GM03348 (cell line): ENCODE measurements at places on chromosomes 3 and 15.

DNA sequence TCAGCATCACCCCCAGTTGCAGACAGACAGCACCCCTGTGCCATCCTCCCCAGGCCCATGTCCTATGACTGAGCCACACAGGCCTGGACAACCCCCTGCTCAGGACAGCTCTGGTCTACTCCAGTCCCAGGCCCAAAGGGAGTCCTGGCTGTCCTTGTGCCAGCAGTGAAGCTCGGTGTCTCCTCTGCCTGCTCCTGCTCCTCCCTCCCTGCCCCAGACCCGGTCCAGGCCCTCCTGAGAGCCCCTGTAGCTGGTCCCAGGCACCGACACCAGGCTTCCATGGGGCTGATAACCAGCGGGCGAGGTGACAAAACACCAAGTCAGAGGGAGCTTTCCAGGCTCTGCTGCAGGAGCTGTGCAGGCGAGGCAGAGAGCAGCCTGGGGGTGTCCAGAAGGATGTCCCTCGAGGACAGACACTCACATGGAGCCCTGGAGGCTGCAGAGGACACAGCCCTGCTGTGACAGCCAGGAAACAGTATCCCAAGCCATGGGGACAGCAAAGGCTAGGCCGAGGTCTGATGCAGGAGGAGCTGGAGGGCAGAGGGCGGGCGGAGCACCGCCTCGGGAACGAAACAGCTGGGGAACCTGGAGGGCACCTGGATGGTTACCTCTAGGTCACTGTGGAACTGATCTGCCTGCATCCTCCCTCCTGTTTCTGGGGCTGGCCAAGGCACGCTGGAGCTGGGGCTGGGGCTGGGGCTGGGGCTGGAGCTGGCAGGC is 103.8 kb upstream of the PRR20G start:
- DNase-seq, result no peak

DNA sequence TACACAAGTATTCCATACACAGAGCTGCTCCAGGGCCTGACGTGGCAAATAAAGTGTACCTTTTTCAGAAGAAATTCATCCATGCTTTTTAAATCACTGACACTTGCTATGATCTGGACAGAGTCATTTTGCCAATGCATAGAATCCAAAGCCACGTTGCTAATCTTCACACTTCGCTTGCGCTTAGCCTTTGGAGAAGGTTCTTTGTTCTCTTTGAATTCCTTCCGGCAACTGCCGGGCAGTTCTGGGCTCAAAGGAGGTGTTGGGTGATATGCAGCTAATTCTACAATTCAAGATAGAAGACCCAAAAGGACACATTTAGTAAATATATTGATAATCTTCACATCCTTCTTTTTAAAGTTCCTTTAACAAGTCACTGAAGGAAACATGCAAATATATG is 69.9 kb downstream of the NR2E3 start:
- no peak for DNase-seq

GRCh38 chr3:67804089-67804488 is 149.7 kb upstream of the SUCLG2 start:
- DNase-seq, result no peak

DNA sequence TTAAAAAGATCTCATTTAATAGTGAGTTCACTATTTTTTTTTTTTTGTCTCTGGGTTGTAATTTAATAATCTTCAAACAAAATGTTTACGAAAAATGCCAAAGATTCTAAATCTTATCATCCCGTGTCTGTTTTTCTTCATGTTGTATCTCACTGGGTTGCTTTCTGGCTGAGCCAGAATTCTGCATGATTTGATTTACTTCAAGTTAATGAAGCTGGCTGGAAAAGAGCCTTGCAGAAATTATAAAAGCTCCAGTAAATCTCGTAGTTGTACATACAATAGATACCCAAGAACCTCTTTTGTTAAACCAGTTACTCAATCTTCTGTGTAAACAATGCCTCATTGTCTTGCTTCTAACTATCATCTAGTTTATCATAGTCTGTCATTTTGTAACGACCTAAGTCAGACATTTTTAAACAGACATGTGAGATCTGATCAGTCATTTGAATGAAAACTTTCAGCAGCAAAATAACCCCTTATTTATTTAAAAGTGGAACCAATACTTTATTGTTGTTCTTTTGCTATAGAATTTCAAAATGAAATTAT is 249.0 kb downstream of the MCTP2 start:
- DNase-seq, result no peak

DNA sequence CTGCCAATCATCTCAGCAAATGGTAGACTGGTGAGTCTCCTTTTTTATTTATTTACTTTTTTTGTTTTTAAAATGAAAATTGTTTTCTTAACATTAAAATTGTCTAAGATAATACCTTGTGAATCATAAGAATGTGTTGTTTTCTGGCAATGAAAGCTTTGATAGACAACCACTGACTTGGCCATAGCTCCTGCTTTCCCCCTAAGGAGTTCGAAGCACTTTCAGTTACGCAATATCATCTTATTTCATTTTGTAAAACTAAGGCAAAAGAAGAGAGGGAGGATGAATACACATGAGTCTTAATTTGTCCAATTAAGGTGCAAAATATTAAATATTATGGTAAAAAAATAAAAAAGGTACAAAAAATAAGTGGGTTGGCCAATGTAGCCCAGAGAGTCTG is 74.8 kb upstream of the PLCL2 start:
- no peak for DNase-seq

GRCh38 chr3:183268366-183268765 is 15.3 kb downstream of the B3GNT5 start:
- no peak for DNase-seq

DNA sequence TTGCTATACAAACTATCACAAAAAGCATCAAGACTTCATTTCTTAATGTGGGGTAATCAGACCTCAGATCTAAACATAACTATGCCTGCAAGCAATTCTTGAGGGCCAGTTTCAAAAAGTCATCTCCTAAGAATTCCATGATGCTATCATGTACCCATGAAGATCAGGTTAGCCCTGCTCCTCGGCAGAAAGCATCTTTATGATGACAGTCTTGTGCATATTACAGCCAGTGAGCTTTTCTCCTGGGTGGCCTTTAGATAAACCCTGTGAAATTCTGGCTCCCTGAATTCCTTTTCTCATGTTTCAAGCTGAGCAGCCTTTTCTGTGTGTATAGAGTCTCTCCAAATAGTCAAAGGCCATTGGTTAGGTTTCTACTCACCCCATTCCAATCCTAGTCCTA is 201.9 kb upstream of the MCTP2 start:
- peak; percentile 16 for DNase-seq

DNA sequence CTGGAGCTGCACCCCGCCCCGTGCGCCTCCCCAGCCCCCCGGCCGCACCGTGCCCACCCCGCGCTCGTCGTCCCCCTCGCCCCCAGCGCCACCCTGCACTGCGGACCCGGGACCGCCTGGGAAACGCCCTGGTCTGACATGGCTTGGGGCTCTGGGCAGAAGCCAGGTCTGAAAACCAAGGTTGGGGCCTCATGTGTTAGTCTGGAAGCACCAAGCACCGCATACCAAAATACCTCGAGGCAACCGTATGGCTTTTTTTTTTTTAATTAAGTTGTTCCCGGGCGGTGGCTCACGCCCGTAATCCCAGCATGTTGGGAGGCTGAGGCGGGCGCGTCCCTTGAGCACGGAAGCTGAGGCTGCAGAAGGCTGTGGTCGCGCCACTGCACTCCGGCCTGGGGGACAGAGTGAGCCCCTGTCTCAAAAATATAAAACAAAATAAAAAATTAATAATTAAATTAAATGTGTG is 91.5 kb upstream of the CHD2 start:
- peak; percentile 66 for DNase-seq

DNA sequence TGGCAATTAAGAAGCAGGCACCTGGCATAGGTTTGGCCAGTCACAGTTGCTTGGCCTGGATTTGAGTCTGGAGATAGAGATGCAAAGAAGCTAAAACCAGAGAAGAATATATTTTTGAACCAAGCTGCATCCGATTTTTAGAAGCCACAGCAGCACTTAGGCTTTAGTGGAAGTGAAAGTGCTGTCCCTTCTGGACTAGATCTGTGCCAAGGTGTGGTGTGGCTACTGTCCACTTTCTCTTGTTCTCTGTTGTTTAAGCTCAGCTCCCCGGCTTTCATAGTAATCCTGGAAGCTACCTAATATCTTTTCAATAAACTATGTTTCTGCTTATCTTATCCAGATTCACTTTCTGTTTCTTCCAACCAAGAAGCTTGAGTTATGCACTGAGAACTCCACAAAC is 183.4 kb upstream of the THRB start:
- no peak for DNase-seq

- peak; percentile 61 for DNase-seq
Measured at GRCh38 chr15:70788114-70789049, 25.0 kb upstream of the UACA start.

DNA sequence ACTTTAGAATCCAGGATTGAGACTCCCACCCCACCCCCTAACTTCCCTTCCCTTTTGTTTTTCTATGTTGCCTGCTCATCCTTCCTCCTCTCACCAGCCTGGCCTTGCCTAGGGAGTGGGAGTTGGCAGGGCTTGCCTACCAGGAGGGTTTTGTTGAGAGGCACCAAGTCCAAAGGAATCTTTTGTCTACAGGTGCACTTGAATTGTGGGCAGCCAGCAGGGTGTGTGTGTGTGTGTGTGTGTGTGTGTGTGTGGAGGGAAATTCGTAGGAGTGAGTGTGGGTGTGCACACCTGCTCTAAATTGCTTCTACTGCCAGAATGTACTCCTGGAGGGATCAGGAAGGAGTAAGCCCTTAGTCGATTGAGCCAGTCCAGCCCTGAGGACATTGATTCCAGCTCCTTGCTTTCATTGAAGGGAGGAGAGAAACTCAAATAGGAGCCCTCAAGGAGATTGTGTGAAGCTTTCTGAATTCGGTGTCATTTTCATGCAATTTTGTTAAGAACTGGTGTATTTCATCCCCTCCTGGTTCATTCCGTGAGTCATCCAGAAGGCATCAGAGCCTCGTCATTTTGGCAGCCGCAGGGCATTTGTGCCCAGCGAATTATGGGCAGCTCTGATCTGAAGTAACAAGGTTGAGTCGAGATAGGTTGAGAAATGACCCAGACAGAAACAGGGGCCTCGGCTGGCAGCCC is 112.1 kb downstream of the SLCO3A1 start:
- peak; percentile 26 for DNase-seq

GRCh38 chr3:192825657-192826200 is 91.9 kb downstream of the MB21D2 start:
- DNase-seq, result peak; percentile 34

- DNase-seq, result peak; percentile 66
Measured at GRCh38 chr3:66467996-66468735, 32.7 kb downstream of the LRIG1 start.

DNA sequence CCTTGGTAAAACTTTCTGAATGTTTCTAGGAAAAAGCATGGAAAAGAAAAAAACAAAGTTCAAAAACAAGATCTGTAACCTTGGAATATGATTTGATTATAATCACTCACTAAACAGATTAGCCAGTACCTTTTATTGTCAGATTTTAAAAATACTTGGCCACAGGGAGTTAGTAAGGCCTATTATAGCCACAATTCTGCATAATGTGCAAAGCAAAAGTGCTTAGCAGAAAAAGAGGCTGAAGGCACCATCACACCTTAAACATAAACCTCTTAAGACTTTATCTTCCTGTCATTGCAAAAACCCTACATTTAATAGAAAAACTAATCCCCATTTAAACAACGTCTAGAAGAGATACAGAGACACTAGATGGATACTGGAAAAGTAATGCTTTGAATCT is 41.8 kb downstream of the CHSY1 start:
- DNase-seq, result no peak

GRCh38 chr3:156317462-156318074 is 197.2 kb downstream of the KCNAB1 start:
- peak; percentile 17 for DNase-seq

DNA sequence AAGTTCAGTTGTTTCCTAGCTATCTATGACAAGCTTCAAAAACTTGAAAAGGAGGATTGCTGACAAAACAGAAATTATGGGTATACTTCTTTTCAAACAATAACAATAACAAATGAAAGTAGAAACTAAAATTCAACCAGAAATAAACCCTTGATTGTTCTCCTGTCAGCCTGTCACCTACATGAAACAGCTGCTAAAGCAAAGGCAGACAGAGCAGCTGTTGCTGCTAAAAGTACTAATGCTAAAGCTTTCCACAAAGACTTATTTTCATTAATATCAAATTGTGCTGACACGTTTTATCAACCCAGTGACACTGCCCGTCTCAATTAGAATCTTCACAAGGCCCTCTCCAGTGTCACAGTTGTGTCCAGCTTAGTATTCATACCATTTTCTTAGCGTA is 533.2 kb upstream of the GBE1 start:
- DNase-seq, result no peak

DNA sequence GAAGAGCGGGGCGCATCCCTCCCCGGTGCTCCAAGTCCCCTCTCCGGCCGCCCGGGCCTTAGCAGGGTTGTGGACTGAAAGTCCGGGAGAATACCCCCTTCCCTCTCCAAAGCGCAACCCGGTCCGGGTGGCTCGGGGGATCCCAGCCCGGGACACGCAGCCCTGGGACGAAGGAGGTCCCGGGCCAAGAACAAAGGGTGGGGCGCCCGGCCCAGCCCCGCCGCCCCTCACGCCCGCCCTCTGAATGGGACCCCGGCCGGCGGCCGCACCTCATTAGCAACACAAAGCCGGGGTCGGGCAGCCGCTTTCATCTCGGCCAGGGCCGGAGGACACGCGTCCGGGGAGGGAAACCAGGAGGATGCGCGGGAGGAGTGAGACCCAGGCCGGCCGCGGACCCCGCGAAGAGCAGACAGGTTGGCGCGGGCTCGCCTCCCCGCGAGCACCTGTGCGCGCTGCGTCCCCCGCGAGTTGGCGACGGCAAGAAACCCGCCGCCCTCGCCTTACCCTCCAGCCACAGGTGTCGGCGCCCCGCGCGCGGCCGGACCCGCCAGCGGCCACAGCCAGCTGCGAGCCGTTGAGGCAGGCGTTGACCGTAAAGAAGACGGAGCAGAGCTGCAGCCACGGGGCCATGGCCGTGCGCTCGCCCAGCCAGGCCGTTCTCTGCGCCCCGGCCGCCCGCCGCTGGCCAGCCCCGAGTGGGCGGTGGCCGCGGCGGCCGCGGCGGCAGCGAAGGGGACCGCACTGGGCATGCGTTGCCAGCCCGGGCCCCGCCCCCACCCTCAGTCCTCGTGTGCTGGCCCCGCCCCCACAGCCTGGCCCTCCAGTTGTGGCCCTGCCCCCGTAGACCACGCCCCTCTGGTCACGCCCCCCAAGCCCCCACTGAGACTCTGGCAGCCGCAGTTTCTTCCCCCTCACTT is at the start of gene IL17RD:
Gene IL17RD, minus strand, starts transcription at position 697 of the 917 bp plus-strand sequence. Its CDS starts 67 bp downstream, at position 630.
- peak; percentile 96 for DNase-seq

DNA sequence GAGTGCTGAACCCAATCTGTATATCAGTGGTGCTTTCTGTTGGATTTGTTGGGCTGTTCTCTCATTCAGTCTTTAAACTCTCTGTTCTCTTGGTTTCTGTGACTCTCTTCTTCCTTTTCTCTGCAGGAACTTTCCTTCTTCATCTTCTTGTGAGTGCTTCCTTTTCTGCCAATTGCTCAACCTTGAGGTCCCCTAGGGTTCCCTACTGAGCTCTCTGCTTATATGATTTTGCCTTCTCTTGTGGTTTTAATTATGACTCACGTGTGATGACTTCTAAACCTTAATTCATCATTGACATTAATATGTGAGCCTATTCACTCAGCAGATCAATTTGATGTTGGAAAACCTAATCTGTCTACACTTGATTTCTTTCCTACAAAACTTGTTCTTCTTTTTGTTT is 39.4 kb downstream of the MOBP start:
- DNase-seq, result no peak
